ENCODE measurements at places on chromosomes 3 and 15.

DNA sequence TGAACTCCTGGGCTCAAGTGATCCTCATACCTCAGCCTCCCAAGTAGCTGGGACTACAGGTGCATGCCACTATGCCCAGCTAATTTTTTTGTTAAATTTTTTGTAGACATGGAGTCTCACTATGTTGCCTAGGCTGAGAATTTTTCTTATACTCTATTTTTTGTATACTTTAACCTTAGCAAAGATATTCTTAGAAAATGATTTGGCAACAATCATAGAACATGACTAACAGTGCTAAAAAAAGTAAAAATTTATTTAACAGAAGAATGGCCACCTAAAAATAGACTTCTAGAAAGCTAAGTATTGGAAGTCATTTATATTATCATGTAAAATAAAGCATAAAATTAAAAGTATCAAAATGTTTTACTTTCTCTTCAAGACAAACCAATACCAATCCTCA is 322.3 kb downstream of the PLCL2 start:
- no peak for DNase-seq

DNA sequence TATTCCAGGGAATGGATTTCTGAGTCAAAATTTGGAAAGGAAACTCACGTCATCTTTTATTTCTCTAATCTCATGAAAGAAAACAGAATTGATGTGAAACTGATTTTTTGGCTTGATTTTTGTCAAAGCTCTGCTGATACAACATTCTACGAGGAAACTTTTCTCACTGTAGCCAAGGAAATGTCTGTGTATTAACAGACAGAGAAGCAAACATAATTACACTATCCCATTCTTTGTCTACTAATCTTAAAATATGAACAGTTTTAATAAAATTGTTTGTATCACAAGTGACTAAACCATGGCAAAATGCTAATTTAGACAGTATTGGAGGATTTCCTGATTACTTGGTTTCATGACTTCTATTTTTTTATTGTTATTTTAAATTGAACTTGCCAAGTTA is 1437.0 kb downstream of the OTOL1 start:
- DNase-seq = no peak

DNA sequence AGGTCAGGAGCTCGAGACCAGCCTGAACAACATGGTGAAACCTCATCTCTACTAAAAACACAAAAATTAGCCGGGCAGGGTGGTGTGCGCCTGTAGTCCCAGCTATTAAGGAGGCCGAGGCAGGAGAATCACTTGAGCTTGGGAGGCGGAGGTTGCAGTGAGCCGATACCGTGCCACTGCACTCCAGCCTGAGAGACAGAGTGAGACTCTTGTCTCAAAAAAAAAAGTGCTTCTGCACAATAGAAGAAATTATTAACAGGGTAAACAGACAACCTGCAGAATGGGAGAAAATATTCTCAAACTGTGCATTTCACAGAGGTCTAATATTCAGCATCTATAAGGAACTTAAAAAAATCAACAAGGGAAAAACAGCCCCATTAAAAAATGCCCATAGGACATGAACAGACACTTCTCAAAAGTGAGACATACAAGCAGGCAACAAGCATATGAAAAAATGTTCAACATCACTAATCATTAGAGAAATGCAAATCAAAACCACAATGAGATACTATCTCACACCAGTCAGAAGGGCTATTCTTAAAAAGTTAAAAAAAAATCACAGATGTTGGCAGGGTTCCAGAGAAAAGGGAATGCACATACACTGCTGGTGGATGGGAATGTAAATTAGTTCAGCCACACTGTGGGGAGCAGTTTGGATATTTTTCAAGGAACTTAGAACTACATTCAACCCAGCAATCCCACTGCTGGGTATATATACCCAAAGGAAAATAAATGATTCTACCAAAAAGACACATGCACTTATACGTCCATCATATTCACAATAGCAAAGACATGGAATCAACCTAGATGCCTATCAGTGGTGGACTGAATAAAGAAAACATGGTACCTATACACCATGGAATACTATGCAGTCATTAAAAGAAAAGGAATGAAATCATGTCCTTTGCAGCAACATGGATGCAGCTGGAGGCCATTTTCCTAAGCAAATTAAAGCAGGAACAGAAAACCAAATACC is 75.5 kb downstream of the MSL2 start:
- no peak for DNase-seq

DNA sequence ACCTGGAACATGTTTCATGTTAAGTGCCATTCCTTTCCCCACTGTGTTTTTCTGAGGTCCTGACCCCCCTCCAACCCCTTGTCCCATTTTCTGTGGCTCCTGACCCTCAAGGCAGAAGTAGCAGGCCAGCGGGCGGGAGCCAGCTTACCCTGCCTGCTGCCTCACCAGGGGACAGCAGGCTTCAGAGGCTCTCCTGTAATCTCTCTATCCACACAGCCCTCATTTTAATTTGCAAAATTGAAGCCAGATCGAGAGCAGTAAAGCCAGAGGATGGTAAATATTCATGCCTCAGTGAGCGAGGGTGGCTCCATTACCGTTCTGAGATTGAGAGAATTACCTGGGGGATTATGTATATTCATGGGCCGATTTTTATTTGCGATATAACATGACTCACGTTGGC is 147.6 kb downstream of the DNAJB8 start:
- DNase-seq = no peak

GRCh38 chr15:84967380-84967779 is 14.3 kb upstream of the PDE8A start:
- DNase-seq = no peak

DNA sequence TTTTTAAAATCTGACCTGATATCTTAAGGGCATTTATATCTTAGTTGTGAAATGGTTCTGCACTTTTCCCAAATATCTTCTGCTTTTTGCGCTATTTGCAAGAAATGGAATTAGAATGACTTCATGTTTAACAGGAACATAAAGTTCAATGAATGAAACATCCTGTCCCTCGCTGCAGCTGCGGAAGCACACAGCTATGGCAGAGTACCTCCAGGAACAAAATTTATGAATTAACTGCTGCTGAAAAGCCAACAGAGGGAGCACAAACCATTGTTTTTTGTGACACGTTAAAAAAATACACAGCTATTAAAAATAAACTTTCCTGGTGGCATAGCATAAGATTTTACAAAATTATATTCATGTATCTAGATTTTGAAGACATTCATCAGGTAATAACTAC is 404.4 kb upstream of the MDFIC2 start:
- no peak for DNase-seq

DNA sequence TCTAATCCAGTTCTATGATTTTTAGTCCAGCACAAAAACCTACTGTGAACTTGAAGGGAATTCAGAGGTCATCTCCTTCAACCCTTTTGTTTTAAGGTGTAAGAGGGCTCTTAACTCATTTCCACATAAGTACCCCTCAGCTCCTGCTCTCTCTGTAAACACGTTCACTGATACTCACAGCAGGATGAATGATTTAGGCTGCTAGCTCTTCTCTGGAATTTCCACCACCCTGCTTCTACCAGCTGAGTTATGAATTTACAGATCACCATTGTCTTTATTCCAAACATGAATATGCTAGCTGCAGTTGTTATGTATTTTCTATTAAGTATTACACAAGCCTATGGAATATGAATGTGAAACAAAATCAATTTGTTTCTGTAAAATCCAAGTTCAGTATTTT is 101.3 kb upstream of the NANOGP8 start:
- DNase-seq = no peak

- no peak for DNase-seq
Observed at GRCh38 chr3:158095111-158095813, 11.0 kb downstream of the SHOX2 start.

- no peak for DNase-seq
Observed at GRCh38 chr3:106376016-106376570, 507.3 kb upstream of the CBLB start.

- DNase-seq = no peak
Observed at GRCh38 chr3:105786990-105787389, 81.8 kb downstream of the CBLB start.

DNA sequence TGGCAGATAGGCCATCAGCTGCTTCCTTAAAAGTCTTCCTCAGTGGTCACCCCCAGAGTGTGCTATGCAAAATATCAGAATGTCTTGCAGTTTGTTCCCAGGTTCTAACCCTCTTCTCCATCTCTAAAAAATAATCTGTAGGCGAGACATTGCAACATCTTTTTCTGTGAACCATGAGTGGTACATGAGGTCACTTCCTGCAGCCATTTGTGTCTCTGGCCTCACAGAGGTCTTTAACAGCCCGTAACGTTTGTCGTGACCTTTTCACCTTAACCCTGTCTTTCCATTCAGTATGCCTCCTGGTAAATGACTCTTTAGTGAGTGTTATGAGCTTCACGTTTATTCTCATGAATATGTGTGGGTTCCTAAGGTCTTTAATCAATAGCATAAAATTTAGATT is 145.4 kb downstream of the KLHL25 start:
- no peak for DNase-seq

DNA sequence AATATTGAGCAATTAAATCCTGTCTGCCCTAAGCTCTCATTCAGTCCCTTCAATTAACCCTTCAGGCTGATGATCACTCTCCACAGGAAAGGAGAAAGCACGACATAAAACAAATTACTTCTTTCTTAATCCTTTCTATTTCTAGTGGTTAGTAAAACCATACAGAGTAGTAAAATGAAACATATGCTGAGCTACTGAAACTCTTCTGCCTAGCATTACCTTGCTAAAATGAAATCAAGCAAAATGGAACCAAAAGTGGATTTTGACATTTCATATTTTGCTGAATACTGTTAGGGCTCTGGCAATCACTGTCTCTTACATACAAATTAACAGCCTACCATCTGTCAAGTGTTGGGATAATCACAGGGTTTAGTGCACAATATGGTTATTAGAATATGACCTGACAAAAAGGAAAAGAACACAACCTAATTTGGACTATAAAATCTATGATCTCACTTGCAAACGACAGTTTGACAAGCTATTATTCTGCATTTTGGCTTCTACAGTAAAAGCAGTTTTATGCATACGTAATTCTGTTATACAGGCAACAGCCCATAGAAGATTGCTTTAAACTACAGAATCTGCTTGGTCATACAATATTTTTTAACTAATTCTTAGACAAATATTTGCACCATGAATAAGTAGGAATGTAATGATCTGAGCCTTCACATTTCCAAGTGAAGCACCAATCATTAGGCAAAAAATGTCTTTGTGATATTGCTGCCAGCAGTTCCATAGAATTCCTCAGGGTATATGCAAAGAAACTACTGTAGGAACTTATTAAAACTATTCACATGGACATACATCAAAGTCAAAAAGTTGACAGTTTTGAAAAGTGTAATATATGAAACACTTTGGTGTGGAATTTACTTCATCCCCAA is 105.0 kb downstream of the FHIT start:
- no peak for DNase-seq

GRCh38 chr15:68586274-68586961 is 7.6 kb downstream of the CORO2B start:
- no peak for DNase-seq

DNA sequence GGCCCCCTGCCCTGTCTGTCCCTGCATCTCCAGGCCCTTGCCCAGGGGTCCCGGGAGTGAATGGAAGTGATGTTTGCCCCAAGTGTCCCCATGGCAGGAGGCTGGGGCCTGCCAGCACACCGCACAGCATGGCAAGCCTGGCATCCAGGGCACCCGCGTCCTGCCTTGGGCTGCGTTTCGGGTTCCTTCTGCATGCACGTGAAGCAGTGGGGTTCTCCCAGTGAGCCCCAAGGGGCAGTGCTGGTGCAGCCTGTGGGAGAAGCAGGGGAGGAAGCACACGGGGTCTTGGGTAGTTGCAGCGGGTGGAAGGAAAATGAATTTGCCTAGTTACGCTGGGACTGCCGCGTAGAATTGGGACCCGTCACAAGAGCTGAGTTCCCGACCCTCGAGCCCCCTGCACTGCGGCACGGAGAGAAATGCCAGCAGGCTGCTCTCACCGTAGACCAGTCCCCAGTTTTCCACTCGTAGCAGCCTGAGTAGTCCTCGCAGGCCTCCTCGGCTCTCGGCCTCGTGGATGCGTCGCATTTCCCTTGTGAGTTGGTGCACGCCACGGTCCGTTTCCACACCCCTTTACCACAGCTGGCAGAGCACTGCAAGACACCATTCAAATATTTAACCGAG is 259.5 kb upstream of the LYSMD4 start:
- no peak for DNase-seq

- DNase-seq = no peak
Observed at GRCh38 chr3:18393906-18394305, 31.2 kb downstream of the SATB1 start.

GRCh38 chr3:53287131-53287629 is 31.4 kb upstream of the TKT start:
- no peak for DNase-seq

DNA sequence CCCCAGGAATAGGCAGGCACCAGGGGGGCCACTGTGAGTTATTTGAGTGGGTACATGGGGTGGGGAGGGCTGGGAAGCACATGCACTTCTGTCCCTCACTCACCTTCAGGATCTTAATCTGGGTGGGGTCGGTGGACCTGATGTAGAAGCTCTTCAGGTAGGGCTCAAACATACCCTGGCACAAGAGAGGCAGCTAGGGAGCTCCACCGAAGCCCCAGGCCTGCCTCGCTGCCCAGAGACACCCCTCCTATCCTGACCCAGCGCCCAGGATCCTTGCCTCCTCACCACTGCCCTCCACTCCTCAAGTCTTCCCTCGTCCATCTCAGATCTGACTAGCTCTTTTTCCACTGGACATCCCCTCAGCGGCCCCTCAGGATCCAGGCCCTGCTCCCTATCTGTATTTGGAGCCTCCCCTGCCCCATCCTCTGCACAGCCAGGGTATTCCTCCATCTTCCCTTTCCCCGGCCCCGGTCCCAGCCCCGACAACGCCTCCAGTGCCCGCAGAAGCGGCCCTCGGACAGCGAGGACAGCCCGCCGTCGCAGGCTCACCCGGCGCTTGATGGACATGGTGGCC is 30.0 kb downstream of the AP3B2 start:
- no peak for DNase-seq
